CD4-positive, alpha-beta T cell treated with Interleukin-17A for 4 hours (primary cell): ENCODE measurements at places on chromosomes 6 and 20.

DNA sequence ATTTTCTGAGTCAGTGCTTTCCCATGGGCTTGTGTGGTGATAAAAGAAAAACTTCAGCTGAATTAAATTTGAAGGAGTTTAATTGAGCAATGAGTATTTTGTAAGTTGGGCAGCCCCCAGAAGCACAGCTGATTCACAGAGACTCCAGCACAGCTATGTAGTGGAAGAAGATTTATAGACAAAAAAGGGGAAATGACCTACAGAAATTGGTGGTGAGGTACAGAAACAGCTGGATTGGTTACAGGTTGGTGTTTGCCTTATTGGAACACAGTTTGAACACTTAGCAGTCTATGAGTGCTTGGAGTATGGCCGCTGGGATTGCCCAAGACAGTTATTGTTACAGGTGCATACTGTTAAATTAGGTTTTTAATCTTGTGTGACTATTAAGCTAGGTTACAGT, 96.9 kb upstream of the PTPRK start:
- no peak for DNase-seq

DNA sequence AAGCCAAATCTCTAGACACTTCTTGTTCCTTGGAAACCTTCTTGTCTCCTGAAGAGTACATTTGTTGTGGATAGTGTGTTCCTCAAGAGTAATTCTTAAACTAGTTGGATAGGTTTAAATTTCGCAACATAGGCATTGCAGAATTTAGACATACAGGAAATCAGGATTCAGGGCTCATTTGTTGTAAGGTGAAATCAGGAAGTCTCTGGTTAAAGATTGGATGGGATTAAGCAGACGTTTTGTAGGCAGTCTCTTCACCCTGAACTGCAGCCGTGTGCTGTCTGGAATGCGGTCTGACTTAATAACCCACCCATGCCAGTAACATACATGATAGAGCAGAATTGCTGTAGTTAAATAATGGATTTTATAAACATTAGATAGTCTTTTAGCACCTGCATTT, 21.7 kb downstream of the HIVEP1 start:
- no peak for DNase-seq

GRCh38 chr6:49739423-49739822, 4.8 kb downstream of the CRISP3 start:
- DNase-seq, result no peak

- DNase-seq, result no peak
Measured at GRCh38 chr20:36093804-36094145, 60.8 kb upstream of the EPB41L1 start.

GRCh38 chr20:41306061-41306727, 11.3 kb downstream of the ZHX3 start:
- DNase-seq, result no peak

GRCh38 chr6:127249621-127250020, 17.0 kb upstream of the RNF146 start:
- DNase-seq, result no peak

- DNase-seq, result no peak
Measured at GRCh38 chr6:48281217-48281616, 170.2 kb upstream of the PTCHD4 start.

DNA sequence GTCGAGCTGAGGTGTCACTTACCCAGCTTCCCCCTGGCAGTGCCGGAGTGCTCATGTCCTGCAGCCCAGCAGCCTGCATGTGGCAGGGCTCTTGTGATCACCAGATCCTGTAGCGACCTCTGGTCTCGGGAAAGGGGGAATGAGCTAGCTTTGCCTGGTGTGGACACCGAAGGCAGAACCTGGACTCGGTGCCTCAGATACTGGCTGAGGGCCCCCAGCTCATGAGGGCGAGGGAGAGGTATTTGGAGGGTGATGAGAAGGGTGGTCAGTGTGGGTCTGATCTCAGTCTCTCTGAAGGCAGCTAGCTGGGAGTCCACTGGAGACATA, 26.3 kb downstream of the SUN5 start:
- no peak for DNase-seq

DNA sequence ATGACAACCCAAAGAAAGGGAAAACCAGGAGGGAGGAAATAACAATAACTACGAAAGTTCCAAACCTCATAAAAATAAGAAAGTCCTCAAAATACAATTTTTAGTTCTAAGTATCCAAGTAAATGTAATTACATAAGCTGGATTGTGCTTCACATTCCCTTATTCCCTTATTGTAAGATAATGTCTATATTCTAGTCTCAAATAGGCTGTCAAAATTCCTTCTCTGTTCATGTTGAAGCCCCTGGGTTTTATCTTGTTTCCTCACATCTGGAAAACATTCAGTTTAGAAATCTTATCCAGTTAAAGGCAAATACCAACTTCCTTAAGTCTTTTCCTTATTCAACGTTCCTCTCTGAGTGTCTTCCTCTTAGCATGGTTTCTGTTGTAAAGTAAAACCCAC, 282.3 kb downstream of the CD109 start:
- no peak for DNase-seq
